Mucosa of gallbladder (tissue), 1 donor: ENCODE measurements at places on chromosomes 13 and 19.
A peak's percentile ranks its signal among the peaks of the same experiment; 100 is the strongest.

DNA sequence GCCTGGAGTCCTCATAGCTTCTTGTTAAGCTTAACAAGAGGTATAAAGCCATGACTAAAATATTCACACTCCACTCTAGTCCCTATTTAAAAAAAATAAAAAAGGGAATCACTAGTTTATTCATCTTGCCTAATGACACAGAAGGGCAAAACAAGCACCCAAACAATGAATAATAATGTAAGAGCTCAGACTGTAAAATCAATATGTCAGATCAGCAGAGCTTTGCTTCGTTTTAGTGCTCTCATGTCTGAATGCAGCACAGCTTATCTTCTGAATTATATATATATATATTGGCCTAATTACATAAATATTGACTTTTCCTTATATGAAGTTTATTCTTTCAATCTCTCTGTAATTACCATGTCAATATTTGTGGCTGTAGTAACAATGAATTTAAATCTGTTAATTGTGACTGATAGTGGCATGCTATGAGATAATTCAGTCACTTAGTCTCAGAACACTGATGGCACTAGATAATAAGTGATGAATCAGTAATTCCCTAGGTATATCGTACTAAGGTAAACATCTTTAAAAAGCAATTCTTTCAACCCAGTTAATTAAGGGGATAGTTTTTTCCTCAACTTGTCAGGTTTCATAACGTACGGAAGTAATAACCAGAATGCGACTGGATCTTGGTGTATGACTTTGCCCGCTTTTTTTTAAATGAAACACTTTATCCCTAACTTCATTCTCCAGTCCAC lies 361.9 kb upstream of the GPC6 start:
- no peak for DNase-seq

GRCh38 chr13:91017669-91018053 lies 329.8 kb upstream of the MIR17HG start:
- peak; percentile 40 for DNase-seq

- peak; percentile 36 for DNase-seq
Measured at GRCh38 chr13:44732503-44733098, 156.5 kb upstream of the TSC22D1 start.

DNA sequence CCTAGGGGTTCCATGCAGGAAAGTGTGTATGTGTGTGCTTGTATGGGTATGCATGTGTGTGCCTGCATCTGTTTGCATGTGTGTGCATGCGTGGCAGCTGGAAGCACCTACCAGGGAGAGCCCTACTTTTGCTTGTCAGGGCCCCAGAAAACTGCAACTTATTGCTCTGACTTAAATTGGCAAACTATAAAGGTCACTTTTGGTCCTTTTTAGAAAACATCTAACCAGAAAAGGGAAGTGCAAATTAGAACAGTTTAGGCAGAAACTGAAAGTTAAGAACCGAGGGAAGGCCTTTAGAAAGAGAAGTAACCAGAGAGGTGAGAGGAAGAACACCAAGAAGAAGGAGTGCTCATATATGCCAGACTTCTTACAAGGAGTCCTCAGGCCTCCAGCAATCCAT lies 32.5 kb downstream of the DLEU7 start:
- DNase-seq: no peak

GRCh38 chr19:6911523-6911922 lies 24.1 kb downstream of the ADGRE1 start:
- DNase-seq: no peak

DNA sequence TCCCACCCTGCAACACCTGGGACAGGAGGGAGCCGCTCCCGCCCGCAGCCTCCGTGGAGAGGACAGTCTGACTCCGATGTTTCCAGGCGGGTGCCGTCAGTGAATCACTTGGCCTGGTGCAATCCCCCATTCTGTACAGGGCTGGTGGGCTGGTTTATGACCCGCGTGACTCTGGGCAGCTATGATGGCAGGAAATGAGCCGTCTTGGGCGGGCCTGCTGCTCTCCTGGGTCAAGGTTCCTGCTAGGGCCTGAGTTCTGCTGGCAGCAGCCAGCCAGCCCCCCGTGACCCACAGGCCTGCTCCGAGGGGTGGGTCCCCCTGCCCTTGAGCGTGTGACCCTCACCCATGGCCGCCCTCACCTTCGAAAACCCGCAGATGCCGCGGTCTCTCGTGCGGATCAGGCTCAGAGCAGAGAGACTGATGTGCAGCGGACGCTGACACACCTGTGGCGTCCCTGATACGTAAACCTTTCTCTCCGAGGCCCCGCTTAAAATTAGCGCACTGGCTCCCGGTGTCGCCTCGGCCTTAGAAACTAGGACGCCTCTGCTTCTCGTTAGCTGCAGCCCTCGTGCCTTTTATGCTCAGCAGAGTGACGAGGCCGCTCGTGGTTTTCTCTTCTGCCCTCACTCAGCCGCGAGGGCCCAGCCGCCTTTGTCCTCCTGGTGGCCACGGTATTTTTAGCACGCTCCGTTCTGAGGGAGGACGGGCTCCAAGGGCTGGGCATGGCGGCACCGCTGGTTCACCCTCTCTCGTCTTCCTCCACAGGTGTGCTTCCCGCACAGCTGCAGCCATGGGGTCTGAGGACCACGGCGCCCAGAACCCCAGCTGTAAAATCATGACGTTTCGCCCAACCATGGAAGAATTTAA lies 63.4 kb downstream of the KDM4B start:
- DNase-seq: no peak
